ENCODE measurements at places on chromosomes 4 and X.

DNA sequence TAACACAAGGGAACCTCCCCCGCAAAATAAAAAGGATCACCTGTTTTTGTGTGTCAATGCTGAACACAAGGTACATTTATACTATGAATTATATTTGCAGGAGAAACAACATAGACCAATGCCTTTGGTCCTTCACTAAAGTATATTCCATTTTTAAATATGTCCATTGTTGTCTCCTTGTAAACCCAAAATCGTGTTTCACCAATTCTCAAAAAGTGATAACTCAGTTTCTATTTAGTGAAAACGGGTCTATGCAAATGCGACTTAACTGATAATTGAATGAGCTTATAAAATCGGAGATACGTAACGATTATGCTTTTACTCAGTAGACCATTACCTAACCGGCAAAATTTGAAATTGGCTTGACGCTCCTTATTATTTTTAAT, 2.1 kb downstream of the BRWD3 start:
- DNase-seq: no peak

GRCh38 chr4:44538534-44538933, 89.9 kb upstream of the KCTD8 start:
- no peak for DNase-seq

- DNase-seq: no peak
Measured at GRCh38 chrX:114450911-114451310, 133.0 kb upstream of the HTR2C start.

DNA sequence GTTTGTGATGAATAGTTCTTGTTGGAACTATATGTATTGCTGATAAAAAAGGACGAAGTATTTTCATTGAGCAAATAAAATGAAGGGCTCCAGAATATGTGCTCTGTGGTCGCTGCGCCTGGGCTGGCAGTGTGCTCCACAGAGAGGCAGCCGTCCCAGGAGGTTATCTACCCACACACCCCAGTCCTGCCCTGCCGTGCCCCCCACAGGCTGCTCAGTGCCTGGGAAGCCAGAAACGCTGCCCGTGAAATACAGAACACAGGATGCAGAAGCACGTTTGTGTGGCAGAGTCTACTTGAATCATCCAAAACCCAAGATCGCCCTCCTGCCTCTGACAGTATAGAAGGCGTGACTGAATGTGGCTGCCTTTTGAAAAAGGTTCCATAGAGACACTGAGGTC, 1.4 kb downstream of the CLDN22 start:
- DNase-seq: no peak

DNA sequence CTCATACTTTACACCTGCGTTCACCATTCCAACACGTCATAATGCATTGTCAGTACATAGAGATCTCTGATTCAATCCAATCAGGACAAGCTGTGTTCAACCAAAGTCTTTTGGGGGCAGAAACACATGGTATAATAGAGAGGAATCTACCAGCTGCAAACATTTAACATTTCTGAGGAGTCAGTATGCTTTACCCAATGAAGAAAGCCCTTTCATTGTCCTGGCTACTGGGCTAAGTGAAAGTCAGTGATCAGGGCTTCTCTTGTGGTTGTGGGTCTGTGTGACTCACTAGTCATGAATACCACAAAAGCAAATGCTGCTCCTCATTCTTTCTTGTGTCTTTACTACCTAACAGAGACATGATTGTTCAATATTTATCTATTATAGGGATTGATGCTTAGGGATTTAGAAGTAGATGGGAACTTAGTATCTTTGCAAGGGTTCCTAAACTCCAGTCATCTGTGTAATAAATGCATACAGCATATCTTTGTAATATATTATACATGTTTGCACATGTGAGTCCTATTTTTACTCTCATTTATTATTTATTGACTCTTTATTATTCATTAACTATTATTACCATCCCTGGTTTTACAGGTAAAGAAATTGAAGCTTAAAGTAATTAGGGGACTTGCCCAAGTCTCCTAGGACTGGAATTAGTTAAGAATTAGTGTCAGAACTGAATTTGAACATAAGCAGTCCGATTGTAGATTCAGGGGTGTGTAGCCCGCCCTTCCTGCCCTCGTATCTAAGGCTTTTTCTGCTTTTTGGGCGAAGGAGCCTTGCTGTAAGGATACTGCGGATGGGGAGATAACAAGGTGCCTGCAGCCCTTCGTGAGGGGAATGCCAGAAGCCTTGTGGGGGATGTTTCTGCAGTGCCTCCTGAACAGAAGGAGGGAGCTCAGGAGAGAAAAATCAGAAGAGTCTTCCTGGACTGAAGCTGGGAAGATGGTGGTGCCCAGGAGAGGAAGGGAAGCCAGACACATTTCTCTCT, 353.1 kb upstream of the BOD1L1 start:
- DNase-seq: no peak

DNA sequence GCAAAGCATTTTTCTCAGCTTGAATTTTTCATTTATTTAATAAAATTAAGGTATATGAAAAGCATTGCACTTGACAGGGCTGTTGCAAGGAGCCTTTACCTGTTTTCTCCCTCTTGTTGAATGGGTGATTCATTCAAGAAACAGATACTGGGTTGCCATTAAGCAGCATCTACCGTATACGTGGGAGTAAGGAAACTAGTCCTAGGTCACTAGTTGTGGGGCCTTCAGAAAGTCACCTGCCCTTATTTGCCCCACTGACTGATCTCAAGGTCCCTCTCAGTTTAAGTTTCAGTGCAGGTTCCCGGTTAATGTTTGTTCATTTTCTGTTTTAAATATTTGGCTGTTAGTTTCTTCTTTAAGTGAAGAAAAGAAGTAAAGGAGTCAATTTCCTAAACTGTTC, 34.0 kb downstream of the LHFPL1 start:
- no peak for DNase-seq

DNA sequence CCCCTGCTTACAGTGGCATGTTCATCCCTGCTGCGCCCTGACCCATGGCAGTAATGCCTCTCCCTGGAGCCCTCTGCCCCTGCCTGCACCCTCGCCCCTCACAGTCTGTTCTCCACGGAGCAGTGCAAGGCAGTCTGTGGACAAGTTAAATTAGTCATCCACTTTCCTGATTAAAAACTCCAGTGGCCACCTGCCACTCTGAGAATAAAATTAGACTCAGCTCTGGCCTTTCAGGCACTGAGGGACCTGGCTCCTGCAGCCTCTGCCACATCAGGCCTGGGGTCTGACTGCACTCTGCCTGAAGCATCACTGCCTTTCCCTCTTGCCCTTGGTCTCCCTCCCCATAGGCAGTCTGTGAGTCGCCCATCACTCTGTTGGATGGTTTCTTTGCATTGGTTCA, 53.6 kb downstream of the GRK4 start:
- no peak for DNase-seq

- no peak for DNase-seq
Measured at GRCh38 chr4:5446595-5447226, 261.6 kb downstream of the EVC2 start.

- DNase-seq: no peak
Measured at GRCh38 chr4:150501009-150501727, 80.8 kb upstream of the MAB21L2 start.

GRCh38 chr4:4852591-4853362, 6.7 kb upstream of the MSX1 start:
- no peak for DNase-seq

DNA sequence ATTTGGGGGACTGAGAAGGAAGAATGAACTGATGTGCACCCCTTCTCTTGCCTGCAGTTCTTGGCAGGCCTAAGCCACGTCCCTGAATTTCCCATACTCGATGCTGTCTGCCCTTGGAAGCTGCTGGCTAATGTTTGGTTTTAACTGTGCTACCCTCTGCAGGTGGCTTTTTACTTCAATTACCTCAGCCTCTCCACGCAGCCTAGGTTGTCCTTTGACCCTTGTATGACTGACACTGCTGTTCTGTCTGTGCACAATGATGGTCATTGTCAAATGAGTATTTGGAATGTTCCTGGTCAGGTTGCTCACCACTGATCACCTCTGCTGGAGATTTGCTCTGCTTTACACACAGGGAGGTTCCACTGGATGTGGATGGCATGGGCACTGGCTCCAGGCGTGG, 137.1 kb downstream of the ZNF518B start:
- DNase-seq: no peak

DNA sequence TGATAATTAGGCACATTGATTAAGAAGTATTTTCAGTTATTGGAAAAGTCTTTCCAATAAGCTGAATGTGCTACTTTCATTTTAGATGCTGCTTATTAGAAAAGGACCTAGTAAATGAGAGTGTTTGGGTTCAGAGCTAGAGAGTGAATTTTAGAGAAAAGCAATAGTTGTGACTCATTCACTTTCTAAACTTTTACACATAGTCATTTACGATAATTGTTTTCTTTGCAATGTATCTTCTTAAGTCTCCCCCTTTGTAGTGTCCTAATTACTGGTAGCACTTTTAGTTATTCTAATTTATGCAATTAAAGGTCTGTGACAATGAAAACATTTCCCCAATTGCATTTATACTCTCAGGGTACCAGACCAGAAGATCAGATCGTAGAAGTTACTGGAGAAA, 1.3 kb downstream of the IL21 start:
- no peak for DNase-seq

GRCh38 chrX:67545893-67546495, 2.2 kb downstream of the AR start:
- no peak for DNase-seq

DNA sequence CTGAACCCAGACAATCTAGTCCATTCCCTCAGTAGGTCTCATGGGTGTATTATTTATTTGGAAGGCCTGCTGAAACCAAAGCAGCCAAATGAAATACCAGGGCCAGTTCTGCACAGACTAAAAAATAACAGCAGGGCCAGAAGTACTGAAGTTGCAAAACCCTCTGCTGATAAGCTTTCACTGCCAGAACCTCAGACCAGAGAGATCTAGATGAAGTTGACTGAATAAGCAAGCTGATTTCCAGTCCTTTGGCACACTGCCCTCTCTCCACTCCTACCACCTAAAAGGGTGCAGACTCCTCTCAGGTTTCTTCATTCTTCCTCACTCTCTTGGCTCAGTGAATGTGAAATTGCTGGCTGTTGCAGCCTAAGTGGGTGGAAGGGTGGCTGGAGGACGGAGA, 276.7 kb upstream of the KLF3 start:
- DNase-seq: no peak

DNA sequence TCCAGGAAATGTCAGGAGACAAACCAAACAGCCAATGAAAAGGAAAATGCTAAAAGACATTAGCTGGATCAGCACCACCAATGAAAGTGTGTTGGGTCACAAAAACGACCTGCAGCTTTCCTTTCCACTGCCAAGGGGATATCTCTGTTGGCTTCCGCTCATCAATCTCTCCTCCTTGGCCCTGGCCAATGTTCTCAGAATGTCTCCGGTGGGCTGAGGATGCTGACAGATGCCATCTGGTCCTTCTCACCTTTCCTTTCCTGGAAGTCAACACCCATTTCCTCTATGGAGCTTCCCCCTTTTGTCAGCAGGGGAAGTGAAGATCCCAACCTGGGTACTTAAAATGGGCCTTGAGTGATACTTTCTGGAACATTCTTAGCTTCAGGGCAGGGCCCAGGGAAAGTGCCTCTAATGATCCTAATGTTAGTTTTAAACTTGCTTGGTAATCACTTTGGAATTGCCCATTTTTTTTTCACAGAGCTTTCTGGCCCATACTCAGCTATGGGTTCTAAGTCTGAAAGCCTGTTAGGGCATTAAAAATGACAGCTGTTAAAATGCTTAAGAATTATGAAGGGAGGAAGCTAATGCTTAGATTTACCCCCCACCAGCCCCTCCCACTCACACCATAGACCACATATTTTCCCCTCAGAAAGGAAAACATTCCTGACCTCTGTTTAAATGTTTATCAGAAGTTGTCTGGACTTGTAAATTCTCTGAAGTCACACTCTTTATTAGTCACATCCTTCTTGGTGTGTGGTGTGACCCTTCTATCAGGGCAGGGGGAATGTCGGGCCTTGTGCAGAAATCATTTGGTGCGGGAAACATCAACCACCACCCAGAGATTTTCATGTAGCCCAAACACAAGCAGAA, 29.2 kb downstream of the IGFBP7 start:
- DNase-seq: no peak

DNA sequence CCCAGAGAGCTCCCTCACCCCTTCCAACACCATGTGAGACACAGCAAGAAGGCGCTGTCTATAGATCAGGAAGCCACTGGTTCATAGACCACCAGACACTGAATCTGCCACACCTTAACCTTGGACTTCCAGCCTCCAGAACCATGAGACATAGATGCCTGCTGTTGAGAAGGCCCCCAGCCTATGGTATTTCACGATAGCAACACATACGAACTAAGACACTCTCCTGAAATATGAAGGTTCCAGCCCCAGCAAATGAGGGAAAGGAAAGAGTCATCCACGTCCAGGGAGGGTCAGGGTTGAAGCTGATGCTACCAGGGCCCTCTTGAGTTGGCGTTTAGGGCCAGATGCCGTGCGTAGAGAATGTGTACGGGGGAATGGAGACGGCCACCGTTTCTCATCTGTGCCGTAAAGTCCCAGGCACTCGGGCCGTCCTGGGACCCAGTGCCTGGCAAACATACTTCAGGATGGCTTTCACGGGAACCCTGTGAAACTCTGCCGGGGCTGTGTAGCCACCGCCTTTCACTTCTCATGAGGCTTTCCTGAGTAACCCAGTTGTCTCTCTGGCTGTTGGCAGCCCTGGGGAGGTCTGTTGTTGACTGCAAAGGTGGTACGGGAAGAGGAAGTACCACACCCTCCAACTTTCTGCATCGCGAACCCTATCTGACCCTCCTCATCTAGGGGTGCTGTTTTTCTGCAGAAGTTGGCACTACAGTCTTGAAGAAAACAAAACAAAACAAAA, 17.7 kb upstream of the P2RY8 start:
- no peak for DNase-seq

All from activated CD4-positive, CD25-positive, alpha-beta regulatory T cell treated with anti-CD3 and anti-CD28 coated beads, Interleukin-2, amount 50 U/mL, for 16 hours (primary cell).